T-helper 22 cell (primary cell): ENCODE measurements at places on chromosomes 2 and 18.
A peak's percentile ranks its signal among the peaks of the same experiment; 100 is the strongest.

GRCh38 chr2:8588831-8589191 is 93.0 kb upstream of the ID2 start:
- no peak for DNase-seq

GRCh38 chr2:23042216-23042906 is 342.6 kb upstream of the KLHL29 start:
- DNase-seq: no peak

GRCh38 chr2:135679125-135679524 is 62.5 kb upstream of the UBXN4 start:
- DNase-seq: no peak

GRCh38 chr2:10174173-10174572 is 51.6 kb downstream of the RRM2 start:
- DNase-seq: no peak

DNA sequence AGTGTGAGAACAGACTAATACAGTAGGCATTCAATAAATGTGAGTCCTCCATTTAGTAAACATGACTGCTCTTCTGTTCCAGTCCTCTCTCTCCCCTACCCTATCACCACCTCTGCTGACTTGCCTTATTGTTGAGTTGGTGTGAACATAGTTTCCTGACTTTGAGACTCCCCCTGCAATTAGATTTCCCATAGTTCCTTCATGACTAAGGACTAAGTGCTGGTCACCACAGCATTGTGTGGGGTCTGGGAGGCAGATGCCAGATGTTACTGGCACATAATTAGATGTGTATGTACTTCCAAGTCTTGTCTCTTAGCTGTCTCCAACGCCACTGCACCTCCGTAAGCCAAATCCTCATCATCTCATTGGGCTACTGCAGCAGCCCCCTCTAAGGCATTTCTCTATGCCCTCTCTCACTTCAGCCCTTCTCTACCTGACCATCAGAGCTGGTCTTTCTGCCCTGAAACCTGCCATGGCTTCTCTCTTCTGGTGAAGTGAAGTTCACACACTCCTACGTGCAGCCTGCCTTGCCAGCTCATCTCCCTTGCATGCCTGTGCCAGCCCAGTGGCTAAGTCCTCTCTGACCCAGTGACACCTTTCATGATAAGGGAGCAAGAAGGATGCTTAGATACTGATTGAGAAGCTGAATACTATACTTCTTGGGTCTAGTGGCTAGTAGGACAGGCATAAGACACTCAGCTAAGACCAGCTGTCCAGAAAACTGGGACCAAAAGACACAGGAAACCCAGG is 81.6 kb upstream of the ALPP start:
- DNase-seq: no peak

- no peak for DNase-seq
Measured at GRCh38 chr18:53756610-53756972, 467.9 kb downstream of the MBD2 start.

DNA sequence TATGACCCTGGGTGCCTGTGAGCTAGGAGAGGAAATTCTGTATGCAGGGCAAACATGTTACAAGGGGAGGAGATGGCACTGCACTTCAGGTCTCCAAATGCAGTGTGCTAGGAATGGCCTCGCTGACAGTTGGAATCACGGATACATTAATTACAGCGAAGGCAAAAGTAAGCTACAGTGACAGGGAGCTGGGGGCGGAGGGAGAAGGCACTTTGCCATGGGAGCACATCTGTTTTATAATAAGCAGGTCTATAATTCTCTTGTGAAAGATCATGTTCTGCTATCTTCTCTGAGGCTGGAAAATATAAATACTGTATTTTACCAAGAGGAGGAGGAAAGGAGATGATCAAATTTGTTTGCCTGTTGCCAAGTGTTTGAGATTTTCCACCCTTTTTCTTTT is 56.3 kb upstream of the FZD5 start:
- no peak for DNase-seq

- no peak for DNase-seq
Measured at GRCh38 chr2:177992992-177993391, 79.6 kb downstream of the PDE11A start.

DNA sequence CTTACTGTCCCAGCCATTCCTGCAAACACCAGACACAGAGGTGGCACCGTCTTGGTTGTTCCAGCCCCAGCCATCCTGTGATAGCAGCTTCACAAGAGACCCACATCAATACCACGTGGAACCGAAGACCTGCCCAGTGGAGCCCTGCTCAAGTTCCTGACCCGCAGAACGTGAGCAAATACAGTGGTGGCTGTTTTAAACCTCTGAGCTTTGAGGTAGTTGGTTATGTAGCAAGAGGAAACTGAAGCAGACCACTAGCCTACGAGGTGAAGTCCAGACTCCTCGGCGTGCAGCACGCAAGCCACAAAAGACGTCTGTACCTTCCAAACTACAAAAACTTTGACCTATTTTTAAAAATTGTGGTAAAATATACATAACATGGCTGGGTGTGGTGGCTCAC is 96.1 kb upstream of the ODC1 start:
- DNase-seq: peak; percentile 49

- no peak for DNase-seq
Measured at GRCh38 chr2:66850376-66850775, 415.5 kb downstream of the MEIS1 start.

DNA sequence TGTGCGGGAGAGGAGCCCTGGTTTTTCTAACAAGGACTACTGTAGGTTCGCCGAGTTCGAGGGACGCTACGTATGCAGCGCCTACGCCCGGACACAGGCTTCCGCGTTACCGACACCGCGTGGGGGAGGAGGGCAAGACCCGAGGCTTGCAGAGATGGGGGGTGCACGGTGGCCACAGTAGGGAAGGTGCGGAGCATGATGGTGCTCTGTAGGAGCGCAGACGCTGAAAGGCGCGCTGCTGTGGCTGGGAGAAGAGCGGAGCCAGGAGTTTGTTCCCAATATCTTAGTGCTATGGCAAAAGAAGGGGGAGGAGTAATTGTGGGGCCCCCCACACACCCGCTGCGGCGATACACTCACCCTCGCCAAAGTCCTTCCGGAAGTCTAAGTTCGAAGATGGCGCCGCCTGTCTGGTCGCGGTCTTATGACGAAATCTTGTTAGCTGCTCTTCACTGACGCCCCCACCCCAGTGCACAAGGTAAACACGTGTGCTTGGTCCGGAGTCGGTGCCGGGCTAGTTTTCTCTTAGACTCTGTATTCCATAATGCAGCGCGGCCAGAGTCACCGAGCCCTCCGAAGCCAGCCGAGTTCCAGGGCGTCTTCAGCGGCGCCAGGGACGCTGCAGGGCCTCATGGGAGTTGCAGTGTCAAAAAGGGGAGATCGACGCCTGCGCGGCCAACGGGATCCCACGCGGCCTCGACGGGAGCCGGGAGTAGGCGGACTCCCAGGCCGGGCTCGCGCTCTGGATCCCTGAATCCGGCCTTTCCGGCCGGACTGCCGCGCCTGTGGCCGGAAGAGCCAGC is at the start of gene GTF3C2:
Gene GTF3C2 (minus strand): TSS at position 383 of the 800 bp plus-strand sequence. CDS start 13,210 bp downstream, outside the sequence.
- peak; percentile 90 for DNase-seq

DNA sequence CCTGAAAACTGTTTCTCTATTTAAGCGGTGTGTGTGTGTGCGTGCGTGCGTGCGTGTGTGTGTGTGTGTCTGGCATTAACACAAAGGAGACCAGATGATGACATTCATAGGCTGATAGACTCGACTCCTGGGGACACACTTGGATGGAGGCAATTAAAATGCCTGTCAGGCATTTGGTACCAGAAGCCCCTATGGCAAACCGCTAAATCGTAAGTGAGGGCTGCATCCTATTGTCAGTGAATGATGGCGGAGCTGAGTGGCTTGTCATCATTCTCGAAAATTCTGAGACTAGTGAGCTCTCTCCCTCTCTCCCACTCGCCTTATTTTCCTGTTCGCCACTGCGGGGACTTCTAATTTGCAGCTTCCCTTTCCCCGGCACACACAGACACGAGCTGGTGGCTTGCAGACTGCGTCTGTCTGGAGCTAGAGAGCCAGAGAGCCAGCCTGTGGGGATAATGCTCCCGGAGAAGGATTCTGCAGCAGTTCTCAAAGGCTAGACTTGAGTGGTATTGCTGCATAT is 155.4 kb downstream of the MAP2 start:
- DNase-seq: no peak

- DNase-seq: no peak
Measured at GRCh38 chr2:47984041-47984440, 77.7 kb upstream of the FBXO11 start.

DNA sequence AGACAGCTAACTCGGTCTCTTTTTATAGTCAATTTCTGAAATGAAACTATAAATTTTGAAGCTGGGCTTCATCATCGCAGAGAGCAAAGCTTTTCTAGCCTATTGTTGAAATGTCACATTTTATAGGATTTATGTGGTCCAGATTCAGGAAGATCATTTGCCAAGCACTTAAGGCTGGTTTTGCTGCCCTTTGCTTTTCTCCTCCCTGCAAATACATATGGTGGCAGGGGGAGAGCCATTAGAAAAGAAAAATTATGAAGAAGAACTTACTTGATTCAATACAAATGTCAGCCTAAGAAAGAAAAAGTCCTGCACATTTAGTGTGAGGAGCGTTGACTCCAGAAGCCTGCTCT is 206.9 kb upstream of the NRP2 start:
- DNase-seq: no peak

GRCh38 chr2:200662727-200663126 is 76.9 kb downstream of the AOX1 start:
- DNase-seq: no peak

DNA sequence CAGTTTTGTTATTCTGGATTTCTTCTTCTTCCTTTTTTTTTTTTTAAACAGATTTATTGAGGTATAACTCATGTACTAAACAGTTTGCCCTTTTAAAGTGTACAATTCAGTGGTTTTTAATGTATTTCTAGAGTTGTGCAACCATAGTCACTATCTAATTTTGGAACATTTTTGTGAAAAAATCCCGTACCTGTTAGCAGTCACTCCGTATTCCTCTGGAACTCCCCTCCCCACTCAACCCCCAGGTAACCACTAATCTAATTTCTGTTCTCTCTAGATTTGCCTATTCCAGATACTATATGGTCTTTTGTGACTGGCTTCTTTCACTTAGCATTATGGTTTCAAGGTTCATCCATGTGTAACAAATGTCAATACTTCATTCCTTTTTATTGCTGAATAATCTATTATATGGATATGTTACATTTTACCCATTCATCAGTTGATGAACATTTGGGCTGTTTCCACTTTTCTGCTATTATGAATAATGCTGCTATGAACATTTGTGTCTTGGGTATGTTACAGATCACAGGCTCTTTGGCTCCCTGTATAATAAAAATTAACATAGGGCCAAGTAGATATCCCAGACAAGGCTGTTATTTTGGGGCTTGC is 21.9 kb downstream of the EHBP1 start:
- DNase-seq: no peak

GRCh38 chr2:2041256-2041824 is 289.7 kb downstream of the MYT1L start:
- no peak for DNase-seq

DNA sequence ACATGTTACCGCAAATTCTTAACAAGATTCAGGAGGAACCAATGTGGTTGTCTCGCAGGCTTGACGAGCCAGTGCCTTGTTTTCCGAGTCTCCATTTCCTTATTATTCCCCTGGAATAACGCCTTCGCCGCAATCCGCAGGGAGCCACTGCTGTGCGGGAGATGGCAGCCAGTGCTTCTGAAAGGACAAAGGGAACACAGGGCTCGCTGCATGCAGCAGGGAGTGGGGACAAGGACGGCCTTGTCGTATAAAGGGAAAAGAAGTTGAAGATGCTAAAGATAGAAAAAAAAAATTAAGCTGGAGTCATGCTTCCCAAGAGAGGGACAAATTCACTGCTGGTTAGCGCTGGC is 221.4 kb downstream of the NDUFA10 start:
- no peak for DNase-seq

DNA sequence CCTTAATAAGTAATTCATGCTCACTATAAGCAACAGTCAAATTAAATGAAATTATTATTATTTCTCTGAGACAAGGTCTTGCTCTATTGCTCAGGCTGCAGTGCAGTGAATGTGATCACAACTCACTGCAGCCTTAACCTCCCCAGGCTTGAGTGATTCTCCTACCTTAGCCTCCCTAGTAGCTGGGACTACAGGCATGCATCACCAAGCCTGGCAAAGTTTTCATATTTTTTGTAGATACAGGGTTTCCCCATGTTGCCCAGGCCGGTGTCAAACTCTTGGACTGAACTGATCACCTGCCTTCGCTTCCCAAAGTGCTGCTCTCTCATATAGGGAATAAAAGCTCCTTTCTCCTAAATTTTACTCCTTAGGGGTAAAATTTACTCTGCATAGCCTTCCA is 74.9 kb upstream of the GAREM1 start:
- no peak for DNase-seq
